ENCODE measurements at places on chromosomes 2 and 18. TPM values are rescaled to one million over a fixed set of nuclear protein-coding genes. Genes with fewer than 3 reads are reported as not detected.

Gene CGREF1
- 5.8 TPM for total RNA-seq

Gene MAPRE3
- 2.9 TPM for total RNA-seq

Gene ANKRD29
- not detected for total RNA-seq

Gene INSIG2
- 14.3 TPM for total RNA-seq

Gene EVX2
- total RNA-seq = not detected

Gene MC2R
- total RNA-seq = not detected

Gene GCG
- not detected for total RNA-seq

Gene EN1
- total RNA-seq = not detected

Gene SPP2
- not detected for total RNA-seq

Gene PMS1
- 32.5 TPM for total RNA-seq

Gene SCTR
- total RNA-seq = not detected

Gene METAP1D
- 3.4 TPM for total RNA-seq

Gene ZNF521
- not detected for total RNA-seq

Gene TDRD15
- not detected for total RNA-seq

Gene CRYGD
- total RNA-seq = not detected

Gene CDK15
- total RNA-seq = not detected

All from activated naive CD4-positive, alpha-beta T cell treated with anti-CD3 and anti-CD28 coated beads for 36 hours (primary cell).